GM18507 (cell line): ENCODE measurements at places on chromosomes 1 and 21.

DNA sequence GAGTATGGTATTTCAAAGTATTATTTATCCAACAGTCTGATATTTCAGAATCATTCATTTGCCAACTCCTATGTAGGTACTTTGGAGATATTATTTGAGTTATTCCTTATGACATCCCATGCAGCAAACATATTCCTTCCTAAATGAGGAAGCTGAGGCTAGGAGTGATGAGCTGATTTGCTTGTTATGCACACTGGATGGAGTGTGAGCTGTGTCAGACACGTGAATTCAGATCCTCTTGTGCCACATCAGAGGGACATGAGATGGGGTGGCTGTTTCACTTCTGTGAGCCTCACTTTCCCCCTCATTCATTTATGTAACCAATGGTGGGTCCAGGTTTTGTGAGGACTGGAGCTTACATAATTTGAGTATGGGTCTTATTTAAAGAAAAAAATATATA is 215.9 kb downstream of the DISC1 start:
- DNase-seq: no peak

DNA sequence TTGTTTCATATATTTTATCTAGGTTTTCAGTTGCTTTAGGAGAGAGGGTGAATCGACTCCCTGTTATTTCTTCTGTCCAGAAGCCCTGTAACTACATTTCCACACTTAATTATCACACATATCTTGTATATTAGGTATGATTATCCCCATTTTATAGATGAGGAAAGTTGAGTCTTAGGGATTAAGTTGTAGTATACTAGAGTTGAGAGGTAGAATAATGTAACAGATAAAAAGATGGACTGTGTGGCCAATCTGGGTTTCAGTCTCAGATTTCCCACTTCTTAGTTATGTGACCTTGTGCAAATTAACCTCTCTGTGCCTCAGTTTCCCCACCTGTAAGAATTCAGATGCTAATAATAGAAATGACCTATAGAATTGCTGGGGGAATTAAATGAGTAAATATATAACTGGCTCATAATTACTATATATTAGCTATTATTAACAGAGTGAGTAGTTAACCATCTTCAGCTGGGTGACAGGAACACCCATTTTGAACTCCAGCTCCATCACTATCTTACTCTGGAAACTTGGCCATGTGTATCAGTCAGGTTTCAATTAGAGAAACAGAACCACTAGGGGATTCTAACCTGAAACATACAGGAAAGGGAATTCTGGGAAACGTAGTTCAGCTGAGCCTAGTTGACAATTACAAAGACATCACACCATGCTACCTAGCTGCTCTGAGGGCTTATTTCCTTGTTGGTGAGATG is 20.4 kb upstream of the FOXO6 start:
- no peak for DNase-seq

- no peak for DNase-seq
Measured at GRCh38 chr1:51910221-51911000, 31.9 kb upstream of the NRDC start.

- no peak for DNase-seq
Measured at GRCh38 chr1:119731060-119731459, 19.3 kb downstream of the PHGDH start.

GRCh38 chr1:65310078-65310587 is 790 bp downstream of the DNAJC6 start:
- no peak for DNase-seq
